ENCODE measurements at places on chromosomes 4 and X.

GRCh38 chr4:133156556-133156955 is 7.5 kb downstream of the PCDH10 start:
- DNase-seq = no peak

- DNase-seq = no peak
These were observed 1021.1 kb downstream of the STIM2 start for GRCh38 chr4:27881705-27882104.

GRCh38 chrX:130555341-130555740 is 153.6 kb downstream of the RBMX2 start:
- DNase-seq = no peak

GRCh38 chr4:181484396-181484795 is 758.8 kb upstream of the TENM3 start:
- DNase-seq = no peak

DNA sequence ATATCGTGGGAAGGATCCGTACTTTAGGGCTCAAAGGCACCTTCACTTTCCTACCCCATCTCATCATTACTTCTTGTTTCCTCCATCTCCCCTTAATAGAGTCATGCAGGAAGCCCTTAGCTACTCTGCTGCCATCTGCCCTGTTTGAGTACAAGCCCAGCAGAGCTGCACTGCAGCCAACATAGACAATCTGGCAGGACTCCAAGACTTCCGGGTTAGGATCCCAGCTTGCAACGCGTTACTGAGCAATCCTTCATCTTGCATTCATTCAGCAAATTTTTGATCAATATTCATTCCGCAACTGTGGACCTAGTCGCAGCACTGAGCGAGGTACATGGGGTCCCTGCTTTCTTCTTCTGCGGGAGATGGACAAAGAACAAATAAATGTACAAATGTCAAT is 344.9 kb downstream of the BCOR start:
- no peak for DNase-seq

DNA sequence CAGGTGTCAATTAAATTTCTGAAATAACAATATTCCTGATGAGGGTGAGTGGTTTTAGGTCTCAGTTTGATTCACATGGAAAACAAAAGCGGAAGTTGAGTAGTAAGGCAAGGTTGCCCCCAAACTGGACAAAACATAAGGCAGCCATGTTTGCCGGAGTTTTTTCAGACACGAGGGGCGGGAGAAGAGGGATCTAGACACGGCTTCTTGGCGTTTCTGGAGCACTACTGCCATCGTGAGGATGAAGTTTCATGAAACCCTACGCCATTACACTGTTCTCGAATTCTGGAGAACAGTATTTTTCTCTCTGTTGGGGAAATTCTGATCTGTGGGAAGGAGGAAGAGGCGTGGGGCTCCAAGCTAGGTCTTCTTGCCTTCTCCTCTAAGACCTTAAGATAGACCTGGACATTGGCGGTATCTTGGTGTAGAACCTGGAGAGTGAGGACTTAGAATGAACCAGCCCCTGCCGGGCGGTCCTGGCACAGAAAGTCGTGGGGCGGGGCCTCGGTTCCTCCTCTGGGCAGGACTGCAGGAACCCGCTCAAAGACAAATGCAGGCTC is 160.3 kb downstream of the OR13H1 start:
- no peak for DNase-seq

DNA sequence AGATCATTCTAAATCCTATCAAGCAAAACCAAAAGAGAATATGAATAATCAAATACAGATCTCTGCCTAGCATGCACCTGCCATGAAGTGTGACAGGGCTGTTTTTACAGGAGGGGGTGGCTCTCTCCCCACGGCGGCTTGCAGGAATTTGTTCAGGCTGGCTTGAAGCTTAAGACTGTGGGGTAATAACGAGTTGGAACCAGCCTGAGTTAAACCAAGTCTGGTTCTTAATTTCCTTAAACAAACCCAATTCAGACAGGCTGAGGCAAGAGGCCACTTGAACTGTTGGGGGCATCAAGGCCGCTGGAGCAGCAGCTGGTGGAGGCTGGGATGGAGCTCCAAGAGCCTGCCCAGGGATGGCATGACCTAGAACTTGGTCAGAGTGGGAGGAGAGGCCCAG is 45.1 kb upstream of the LGI2 start:
- no peak for DNase-seq
